ENCODE measurements at places on chromosomes 6 and 20.

- DNase-seq: no peak
These were observed 80.0 kb downstream of the SESN1 start for GRCh38 chr6:109014606-109015005.

DNA sequence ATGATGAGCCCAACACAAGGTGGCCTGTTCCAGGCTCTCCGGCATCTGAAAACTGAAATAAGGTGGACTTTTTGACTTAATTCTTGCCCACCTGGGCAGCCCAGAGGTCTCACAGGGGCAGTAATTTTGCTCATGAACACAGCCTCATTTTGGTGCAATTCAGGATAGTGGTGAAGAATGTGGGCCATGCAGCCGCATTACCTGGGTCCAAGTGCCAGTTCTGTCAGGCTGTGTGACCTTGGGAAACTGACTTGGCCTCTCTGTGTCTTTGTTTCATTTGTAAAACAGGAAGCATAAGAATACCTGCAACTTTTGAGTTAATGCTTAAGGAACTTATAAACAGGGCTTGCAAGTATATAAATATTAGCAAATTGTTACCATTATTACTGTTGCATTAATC lies 5.6 kb downstream of the PREX1 start:
- no peak for DNase-seq

GRCh38 chr6:5781019-5781418 lies 225.7 kb downstream of the NRN1 start:
- no peak for DNase-seq

GRCh38 chr6:166667796-166668610 lies 41.0 kb upstream of the RPS6KA2 start:
- no peak for DNase-seq

DNA sequence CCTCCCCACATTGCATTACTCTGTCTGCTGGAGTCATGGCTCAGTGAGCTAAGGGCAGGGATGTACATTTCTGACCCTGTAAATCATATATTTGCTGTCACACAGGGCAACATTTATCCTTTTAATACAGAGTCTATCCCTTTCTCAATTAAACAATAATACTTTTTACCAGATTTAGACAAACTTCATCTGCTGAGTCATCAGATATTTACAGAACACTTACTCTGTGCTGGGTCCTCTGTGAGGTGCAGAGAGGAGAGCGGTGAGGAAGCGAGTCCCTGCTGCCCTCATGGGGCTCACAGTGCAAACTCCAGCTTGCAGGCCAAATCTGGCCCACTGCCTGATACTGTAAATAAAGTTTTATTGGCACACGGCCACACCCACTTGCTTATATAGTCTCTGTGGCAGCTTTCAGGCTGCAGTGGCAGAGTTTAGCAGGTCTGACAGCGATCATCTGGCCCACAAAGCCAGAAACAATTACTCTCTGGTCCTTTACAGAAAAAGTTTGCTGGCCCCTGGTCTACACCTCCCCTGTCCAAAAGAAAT lies 144.5 kb downstream of the CDH26 start:
- DNase-seq: no peak

DNA sequence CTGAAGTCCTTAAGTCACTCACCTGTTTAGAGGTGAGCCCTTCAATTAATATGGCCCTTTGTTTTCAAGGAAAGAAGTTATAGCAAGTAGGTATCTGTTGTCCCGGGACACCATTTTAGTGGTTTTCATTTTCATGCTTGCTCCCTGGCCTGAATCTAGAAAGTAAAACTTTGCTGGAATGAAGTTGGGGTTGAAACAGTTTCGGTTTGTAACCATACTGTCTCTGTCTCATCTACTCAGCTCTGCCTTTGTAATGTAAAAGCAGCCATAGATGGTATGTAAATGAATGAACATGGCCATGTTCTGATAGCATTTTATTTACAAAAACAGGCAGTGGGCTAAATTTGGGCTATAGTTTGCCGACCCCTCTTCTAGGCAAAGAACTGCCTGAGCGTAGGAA lies 64.9 kb upstream of the GNRH2 start:
- no peak for DNase-seq

- peak; percentile 9 for DNase-seq
These were observed 61.5 kb upstream of the HDDC2 start for GRCh38 chr6:125363039-125363823.

DNA sequence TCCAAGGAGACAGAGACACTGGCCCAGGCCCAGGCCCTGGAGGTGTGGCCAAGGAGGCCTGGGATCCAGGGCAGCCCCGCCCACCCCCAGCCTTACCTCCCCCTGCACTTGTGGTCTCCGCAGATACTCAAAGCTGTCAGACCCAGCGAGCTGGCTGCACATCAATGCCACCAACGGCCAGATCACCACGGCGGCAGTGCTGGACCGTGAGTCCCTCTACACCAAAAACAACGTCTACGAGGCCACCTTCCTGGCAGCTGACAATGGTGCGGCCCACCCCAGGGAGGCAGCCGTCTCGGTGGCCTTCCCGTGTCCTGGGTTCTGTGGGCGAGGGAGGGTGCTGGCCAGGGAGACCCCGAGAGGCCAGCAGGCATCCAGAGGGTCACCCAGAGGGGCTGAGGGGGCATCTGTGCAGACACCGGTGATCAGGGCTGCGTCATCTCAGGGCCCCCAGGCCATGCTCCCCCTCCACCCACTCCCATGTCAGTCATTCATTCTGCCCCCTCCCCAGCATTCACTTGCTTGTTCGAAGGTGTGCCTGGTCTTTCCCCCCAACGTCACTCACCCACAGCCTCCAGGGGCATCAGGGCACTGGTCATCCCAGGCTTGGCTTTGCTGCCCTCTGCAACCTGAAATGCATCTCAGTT lies 141.3 kb downstream of the TAF4 start:
- DNase-seq: no peak

DNA sequence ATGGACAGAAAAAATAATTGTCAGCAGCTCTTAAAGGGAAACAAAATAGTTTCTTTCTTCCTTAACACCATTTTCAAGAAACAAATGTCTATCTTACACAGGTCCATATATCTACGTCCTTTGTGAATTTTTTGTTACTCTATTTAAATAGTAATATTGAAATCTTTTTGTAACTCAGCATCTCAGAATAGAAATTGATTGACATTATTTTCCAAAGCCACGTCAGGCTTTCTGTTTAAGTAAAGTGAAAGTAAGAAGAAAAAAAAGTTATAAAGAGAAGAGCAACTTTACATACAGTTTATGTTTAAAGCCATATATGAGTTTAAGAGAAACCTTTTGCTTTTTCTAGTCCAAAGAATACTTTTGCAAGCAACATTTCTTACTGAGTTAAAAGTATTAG lies 402.9 kb upstream of the SOX4 start:
- no peak for DNase-seq

DNA sequence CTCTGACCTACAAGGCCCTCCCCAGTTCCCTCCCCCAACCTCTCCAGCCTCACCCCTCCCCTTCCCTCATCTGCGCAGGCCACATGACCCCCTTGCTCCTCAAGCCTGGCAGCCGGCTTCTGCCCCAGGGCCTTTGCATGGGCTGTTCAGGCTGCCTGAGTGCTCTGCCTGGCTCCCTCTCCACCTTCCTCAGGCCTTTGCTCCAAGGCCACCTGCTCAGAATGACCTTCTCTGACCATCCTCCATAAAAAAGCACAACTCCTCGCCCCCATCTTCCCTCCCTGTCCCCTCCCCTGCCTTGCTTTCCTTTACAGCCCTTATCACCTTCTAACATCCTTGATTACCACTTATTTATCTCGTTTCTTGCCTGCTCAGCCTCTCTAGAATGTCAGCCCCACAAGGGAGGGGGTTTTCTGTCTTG lies 38.7 kb downstream of the SPDEF start:
- DNase-seq: no peak

DNA sequence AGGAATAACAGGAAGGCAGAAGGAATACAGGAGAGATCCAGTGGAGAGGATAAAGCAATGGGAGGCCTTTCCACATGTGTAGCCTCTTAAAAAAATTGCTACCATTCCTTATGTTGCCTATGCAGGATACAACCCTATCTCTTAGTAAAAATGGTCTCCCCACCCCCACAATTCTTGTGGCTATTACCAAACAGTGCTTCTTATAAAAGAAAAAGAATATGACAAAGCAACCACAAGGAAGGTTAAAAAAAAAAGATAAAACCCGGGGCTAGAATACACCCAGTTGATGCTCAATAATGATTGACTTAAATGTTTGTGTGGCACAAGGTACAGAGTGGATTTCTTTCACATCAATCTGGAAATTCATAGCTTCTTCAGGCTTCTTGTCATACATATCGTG lies 250.9 kb downstream of the HIVEP2 start:
- DNase-seq: no peak

GRCh38 chr6:129766959-129767728 lies 57.2 kb upstream of the ARHGAP18 start:
- peak; percentile 75 for DNase-seq

DNA sequence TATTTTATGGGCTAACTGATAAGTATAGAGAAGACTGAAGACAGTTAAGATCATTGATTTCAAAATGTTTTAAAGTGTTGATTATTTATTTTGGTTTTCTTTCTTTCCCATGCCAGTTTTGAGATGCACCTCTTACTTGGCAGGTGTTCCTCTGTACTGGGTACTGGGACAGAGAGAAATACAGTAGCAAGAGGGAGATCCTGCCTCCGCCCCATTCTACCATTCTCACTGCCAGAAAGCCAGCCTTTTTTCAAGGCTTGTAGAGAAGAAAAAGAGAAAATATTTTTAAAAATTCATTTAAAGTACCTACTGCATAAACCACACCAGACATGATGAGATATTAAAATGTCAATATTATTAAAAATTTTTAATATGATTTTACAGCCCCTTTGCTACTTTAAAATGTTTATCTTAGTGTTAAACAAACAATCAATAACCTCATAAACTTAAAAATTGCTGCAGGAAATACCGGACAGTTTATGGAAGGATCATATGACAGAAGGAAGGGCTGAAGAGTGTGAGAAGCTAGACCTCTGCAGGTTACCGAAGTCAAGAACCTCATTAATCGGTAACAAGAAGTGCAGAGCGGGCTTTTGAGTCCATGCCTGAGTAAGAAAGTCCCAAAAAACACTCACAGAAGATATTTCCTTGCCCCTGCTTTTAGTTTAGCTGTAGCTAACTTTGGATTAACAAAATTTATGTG lies 117.8 kb upstream of the ESR1 start:
- no peak for DNase-seq

DNA sequence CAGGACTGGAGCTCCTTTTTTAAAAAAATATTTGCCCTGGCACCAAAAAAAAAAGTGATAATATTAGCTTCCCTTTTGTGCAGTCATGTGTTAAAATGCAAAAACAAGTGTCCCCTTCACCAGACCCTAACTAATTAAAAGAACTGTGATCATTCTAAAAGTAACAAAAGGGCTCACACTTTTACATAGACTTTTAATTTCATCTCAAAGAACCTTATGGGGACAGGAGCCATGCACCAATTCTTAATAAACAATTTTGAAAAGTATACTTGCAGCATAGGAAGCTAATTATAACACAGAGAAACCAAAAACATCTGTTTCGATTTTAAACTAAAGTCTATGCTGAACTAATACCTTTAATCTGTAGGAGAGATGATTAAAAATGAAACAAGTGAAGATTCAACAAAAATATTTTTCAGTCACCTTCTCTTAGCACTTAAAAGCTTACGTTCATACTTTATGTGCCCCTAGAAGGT lies 17.3 kb downstream of the STX7 start:
- DNase-seq: no peak

- no peak for DNase-seq
These were observed 142.2 kb upstream of the ATXN1 start for GRCh38 chr6:16903470-16903869.

DNA sequence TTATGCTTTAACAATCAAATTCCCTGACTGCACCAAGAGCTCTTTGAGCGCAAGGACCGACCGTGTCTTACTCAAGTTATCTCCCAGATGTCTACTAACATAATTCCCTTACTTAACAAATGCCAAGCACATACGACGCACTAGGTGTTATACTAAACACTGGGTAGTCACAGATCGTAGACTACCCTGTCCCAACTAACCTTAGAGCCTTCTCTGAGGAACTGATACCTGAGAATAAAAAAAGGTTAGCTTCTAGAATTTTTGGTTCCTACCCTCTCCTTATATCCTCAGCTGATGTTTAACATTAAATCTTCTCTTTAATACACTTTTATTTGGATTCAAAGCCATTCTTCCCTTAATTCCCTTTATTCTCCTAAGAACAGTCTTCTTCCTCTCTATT lies 38.5 kb downstream of the EPB41L2 start:
- no peak for DNase-seq

DNA sequence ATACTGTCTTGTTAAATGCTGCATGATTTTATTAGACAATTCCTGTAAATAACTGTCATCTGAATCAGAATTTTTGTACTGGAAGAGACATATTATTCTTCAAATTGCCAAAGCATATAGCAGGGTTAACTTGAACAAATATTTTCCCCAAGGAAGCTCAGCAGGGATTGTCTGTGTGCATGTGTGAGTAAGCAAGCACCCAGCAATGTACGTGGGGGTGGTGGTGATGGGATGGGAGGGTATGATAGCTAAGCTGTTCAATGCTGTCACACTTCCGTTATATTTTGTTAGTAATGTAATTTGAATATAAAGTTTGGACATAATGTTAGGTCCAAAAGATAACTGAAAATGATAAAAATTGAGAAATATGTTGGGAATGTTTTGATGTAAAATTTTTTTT lies 118.1 kb downstream of the MYB start:
- DNase-seq: no peak

DNA sequence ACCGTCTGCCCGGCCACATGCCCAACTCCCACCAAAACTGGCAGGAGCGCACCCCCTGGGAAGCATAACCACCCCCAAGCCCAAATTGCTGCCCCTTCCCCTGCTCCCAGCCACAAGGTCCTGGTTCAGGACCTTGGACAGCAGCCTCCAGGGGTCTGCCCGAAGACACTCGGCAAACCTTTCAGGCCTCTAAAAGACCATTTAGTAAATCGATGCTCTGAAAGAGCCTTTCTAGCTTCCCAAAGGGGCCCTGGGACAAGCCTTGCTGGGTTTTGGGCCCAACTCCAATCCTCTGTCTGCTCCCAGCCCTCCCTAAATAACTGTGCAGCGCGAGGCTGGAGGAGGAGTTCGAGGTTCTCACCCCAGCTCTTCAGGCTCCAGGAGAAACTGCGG lies 30.5 kb downstream of the GRM4 start:
- peak; percentile 14 for DNase-seq

DNA sequence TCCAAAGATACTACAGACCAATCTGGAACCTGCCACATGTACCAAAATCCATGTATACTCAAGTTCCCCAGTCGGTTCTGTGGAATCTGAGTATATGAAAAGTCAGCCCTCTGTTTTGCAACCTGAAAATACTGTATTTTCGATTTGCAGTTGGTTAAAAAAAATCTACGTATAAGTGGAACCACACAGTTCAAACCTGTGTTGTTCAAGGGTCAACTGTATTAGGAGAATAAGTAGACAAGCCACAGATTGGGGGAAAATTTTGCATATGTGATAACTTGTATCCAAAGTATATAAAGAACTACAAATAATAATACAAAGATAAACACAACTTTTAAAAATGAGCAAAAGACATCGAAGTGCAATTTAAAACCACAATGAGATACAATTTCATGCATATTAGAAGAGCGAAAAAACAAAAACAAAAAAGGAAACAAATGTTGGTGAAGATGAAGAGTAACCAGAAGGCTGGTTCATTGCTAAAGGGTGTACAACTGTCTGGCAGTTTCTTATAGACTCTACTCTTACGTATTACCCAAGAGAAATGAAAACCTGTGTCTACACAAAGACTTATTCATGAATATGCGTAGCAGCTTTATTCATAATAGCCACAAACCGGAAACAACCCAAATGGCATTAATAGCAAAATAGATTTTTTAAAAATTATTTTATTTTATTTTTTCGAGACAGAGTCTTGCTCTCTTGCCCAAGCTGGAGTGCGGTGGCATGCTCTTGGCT lies 180.8 kb downstream of the BCAS1 start:
- DNase-seq: no peak

- DNase-seq: no peak
These were observed 234.9 kb downstream of the KCNQ5 start for GRCh38 chr6:72856801-72857200.
